Activated CD4-positive, alpha-beta T cell treated with anti-CD3 and anti-CD28 coated beads, Interleukin-2, amount 10 ng/mL, durations not matched to agents 24 days and 14 days (primary cell): ENCODE measurements at places on chromosomes 5 and 9. TPM values are rescaled to one million over a fixed set of nuclear protein-coding genes. Genes with fewer than 3 reads are reported as not detected.
A peak's percentile ranks its signal among the peaks of the same experiment; 100 is the strongest.

Gene ADAM19
- total RNA-seq = 232 TPM in 2 replicates

Gene KLF4
- total RNA-seq = 1.0 and 1.2 TPM in 2 replicates

Gene GRM6
- not detected in 2 replicates for total RNA-seq

Gene CBY3
- 0.45 and 0.63 TPM in 2 replicates for total RNA-seq

GRCh38 chr5:60401526-60401925 lies 298.4 kb downstream of the DEPDC1B start:
- no peaks in the 10 kb centered on the region for H3K36me3 ChIP-seq
- H3K4me1 ChIP-seq = no peaks in the 10 kb centered on the region
- H3K4me3 ChIP-seq = no peak overlapping the region

DNA sequence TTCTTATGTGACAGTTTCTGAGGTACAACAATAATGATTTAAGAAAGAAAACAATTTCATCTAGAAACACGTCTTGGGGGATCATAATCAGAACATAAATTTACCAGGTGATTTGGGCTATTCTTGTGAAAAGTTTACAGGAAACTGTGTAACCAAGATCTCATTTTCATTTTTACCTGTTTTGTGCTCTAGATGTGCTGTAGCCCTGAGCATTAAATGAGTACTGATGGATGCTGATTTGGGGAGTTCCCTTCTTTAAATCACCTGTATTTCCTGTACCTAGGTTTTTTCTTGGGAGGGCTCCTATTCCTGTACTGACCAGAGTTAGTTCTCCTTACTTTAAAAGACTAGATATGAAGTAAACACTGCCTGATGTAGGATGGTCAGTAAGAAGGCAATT lies 12.7 kb downstream of the MATR3 start:
- no peak for DNase-seq
- peaks cover 24% of the 10 kb centered on the region for H3K36me3 ChIP-seq
- H3K4me1 ChIP-seq = peaks cover 60% of the 10 kb centered on the region
- no peaks in the 10 kb centered on the region for H3K27me3 ChIP-seq
- peak overlapping the region; percentile 68 for H3K27ac ChIP-seq
- peak overlapping the region; percentile 2 for H3K4me3 ChIP-seq

DNA sequence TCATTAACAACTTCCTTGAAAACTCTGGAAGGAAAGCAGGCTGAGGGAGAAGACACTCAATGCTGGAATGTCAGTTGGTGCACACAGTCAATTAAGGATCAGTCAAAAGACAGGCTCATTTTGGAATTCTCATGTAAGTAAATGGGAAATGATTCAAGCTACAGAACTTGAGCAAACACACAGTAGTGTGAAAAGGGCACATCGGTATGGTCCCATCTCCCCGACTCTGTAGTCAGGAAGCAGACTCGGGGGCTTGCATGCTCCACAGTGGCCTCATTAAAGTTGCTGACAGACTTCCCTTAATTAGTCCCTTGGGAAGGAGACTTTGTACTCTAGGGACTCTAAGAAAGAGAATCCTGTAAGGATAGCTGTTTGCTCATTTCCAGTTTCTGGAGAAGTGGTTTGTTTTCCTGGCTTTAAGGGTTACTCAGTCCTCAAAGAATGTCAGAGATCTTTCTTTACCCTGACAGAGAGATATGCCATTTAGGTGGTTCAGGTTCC lies 339.2 kb downstream of the ADAMTS6 start:
- DNase-seq = no peak
- no peak overlapping the region for H3K4me3 ChIP-seq
- H3K27ac ChIP-seq = no peak overlapping the region
- no peaks in the 10 kb centered on the region for H3K4me1 ChIP-seq
- no peaks in the 10 kb centered on the region for H3K36me3 ChIP-seq

DNA sequence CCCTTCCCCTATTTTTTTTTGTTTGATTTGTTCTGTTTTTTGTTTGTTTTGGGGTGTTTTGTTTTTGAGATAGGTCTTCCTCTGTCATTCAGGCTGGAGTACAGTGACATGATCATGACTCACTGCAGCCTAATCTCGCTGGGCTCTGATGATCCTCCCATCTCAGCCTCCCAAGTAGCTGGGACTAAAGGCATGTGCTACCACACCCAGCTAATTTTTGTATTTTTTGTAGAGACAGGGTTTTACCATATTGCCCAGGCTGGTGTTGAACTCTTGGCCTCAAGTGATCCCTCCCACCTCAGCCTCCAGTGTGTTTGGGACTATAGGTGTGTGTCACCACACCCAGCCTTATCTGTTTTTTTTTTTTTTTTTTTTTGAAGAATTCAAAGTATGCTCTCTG lies 605.4 kb downstream of the DNAH5 start:
- DNase-seq = no peak
- no peaks in the 10 kb centered on the region for H3K36me3 ChIP-seq
- H3K27me3 ChIP-seq = no peaks in the 10 kb centered on the region
- no peaks in the 10 kb centered on the region for H3K4me1 ChIP-seq
- no peak overlapping the region for H3K27ac ChIP-seq

GRCh38 chr9:113668061-113668460 lies 204.5 kb downstream of the RGS3 start:
- peaks cover 1% of the 10 kb centered on the region for H3K27me3 ChIP-seq
- no peak overlapping the region for H3K4me3 ChIP-seq
- no peak for DNase-seq

GRCh38 chr5:85278193-85278592 lies 893.5 kb upstream of the EDIL3 start:
- no peak overlapping the region for H3K4me3 ChIP-seq
- H3K27ac ChIP-seq = no peak overlapping the region
- H3K4me1 ChIP-seq = peaks cover 2% of the 10 kb centered on the region
- H3K27me3 ChIP-seq = no peaks in the 10 kb centered on the region

GRCh38 chr5:119420169-119420568 lies 32.1 kb upstream of the HSD17B4 start:
- DNase-seq = no peak
- no peaks in the 10 kb centered on the region for H3K27me3 ChIP-seq
- H3K4me3 ChIP-seq = no peak overlapping the region
- H3K36me3 ChIP-seq = no peaks in the 10 kb centered on the region

- peaks cover 3% of the 10 kb centered on the region for H3K27me3 ChIP-seq
- H3K4me1 ChIP-seq = no peaks in the 10 kb centered on the region
- H3K36me3 ChIP-seq = no peaks in the 10 kb centered on the region
- DNase-seq = no peak
Observed at GRCh38 chr5:34775886-34776285, 63.1 kb upstream of the TTC23L start.

GRCh38 chr9:119333507-119334229 lies 35.6 kb downstream of the BRINP1 start:
- H3K27me3 ChIP-seq = no peaks in the 10 kb centered on the region
- no peaks in the 10 kb centered on the region for H3K36me3 ChIP-seq
- H3K27ac ChIP-seq = no peak overlapping the region
- no peak overlapping the region for H3K4me3 ChIP-seq
- no peaks in the 10 kb centered on the region for H3K4me1 ChIP-seq
- DNase-seq = no peak

- no peak overlapping the region for H3K27ac ChIP-seq
- no peak for DNase-seq
- H3K4me3 ChIP-seq = no peak overlapping the region
- H3K27me3 ChIP-seq = peaks cover 9% of the 10 kb centered on the region
Observed at GRCh38 chr9:101376111-101376848, 8.5 kb downstream of the BAAT start.

DNA sequence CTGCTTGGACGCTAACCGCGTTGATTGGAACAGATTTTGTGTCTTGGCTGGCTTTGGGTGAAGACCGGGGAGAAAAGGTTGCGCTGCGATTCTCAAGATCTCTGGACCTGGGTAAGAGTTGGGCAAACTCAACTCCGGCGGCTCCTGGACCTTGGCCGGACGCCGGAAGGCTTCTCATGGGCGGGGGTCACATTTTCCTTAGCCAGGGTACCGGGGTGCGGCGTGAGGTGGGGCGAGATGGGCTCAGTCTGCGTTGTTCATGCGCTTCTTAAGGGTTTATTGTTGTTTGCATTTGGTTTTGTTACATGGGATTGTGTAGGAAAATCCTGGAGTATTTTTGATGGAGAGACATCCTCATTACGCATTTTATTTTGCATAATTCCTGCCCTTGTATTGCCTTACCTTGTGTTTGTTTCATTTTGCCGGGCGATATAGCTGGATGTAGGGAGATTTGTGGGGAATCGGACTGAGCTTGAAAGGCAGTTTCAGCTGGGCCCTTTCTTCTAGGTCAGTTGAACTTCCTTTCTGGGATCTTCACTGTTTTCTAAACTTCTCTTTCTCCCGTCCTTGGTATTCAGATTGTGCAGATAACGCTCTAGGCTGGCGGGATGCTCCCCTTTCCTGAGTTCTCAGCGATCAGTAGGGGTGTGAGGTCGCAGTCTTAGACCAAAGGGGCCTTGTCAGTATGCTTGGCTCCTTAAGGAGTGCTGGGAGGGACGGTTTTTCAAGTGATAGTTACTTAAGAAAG lies 524 bp downstream of the MEGF10 start:
- DNase-seq = no peak
- no peaks in the 10 kb centered on the region for H3K36me3 ChIP-seq
- no peak overlapping the region for H3K4me3 ChIP-seq
- peaks cover 2% of the 10 kb centered on the region for H3K4me1 ChIP-seq
- H3K27ac ChIP-seq = no peak overlapping the region
- H3K27me3 ChIP-seq = peaks cover 62% of the 10 kb centered on the region

- H3K4me1 ChIP-seq = peaks cover 46% of the 10 kb centered on the region
- peaks cover 17% of the 10 kb centered on the region for H3K36me3 ChIP-seq
Observed at GRCh38 chr9:3526997-3527940, 1.5 kb upstream of the RFX3 start.

GRCh38 chr9:93054758-93055704 lies 3.5 kb upstream of the SUSD3 start:
- H3K36me3 ChIP-seq = no peaks in the 10 kb centered on the region
- no peak overlapping the region for H3K27ac ChIP-seq
- H3K27me3 ChIP-seq = no peaks in the 10 kb centered on the region
- H3K4me1 ChIP-seq = peaks cover 10% of the 10 kb centered on the region
- no peak overlapping the region for H3K4me3 ChIP-seq
- DNase-seq = no peak

GRCh38 chr5:14342306-14342705 lies 199.2 kb downstream of the TRIO start:
- no peak for DNase-seq
- peaks cover 3% of the 10 kb centered on the region for H3K4me1 ChIP-seq
- H3K36me3 ChIP-seq = no peaks in the 10 kb centered on the region
- no peaks in the 10 kb centered on the region for H3K27me3 ChIP-seq

DNA sequence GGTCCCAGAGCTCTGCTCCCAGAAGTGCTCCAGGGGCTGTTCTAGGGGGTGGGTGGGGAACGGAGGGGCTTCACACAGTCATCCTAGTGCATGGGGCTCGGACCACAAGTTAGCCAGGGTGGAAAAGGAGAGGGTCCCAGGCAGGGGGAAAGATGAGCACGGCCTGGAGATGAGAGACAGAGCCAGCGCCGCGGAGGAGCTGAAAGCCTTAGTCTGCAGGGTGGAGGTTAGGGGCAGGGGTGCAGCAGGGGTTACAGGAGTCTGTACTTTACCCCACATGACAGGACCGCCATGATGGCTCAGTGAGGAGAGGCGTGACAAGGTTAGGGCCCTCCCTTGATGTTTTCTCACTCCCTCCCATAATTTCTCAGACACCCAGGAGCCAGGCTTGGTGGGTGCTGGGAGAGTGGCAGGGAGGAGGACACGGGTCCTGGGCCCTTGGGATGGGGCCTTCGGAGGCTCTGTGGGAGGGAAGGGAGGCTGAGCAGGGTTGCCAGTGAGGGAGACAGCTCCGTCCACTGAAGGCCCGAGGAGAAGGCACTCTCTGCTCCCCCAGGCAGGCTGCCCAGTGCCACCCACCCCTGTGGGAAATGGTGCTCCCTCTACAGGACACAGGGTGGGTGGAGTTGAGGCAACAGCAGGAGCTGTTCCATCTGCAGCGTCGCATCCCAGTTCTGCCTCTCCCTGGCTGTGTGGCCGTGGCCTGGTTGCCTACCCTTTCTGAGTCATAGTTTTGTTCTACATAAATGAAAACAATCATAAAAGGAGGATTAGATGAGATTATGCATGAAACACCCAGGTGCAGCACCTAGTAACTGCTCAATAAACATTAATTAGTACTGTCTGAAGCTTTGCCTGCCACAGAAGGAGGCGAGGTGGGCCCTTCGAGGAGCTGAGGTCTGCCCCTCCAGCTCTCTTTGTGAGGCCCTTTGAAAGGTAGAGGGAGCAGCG lies 66.2 kb downstream of the NDST1 start:
- no peak overlapping the region for H3K27ac ChIP-seq
- no peaks in the 10 kb centered on the region for H3K36me3 ChIP-seq
- H3K27me3 ChIP-seq = no peaks in the 10 kb centered on the region
- H3K4me1 ChIP-seq = no peaks in the 10 kb centered on the region

DNA sequence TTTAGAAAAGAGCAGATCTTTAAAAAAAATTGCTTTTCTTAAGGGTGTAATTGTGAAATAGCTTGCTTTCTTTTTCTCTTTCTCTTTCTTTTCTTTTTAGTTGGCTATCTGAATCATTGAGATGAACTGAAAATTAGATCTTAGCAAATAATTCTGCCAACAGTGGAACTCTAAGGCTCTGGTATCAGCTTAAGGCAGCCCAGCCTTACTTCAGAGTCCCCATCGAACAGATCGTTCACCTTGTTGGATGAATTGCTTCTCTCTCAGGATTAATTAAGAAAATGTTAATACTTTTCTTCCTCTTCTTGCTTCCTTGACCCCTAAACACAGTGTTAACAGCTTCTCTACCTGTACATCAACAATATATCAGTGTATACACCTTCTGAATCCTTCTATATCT lies 92.1 kb downstream of the ZCCHC7 start:
- H3K27ac ChIP-seq = no peak overlapping the region
- DNase-seq = no peak
- H3K27me3 ChIP-seq = no peaks in the 10 kb centered on the region
- H3K4me1 ChIP-seq = peaks cover 30% of the 10 kb centered on the region
- no peak overlapping the region for H3K4me3 ChIP-seq
- peaks cover 20% of the 10 kb centered on the region for H3K36me3 ChIP-seq

GRCh38 chr9:70315389-70315788 lies 56.6 kb downstream of the SMC5 start:
- H3K27me3 ChIP-seq = no peaks in the 10 kb centered on the region
- peaks cover 9% of the 10 kb centered on the region for H3K4me1 ChIP-seq
- H3K27ac ChIP-seq = no peak overlapping the region

GRCh38 chr9:23824830-23825591 lies 1.0 kb downstream of the ELAVL2 start:
- peaks cover 14% of the 10 kb centered on the region for H3K27me3 ChIP-seq
- no peak overlapping the region for H3K27ac ChIP-seq
- H3K4me1 ChIP-seq = no peaks in the 10 kb centered on the region
- DNase-seq = no peak
- no peak overlapping the region for H3K4me3 ChIP-seq
- H3K36me3 ChIP-seq = no peaks in the 10 kb centered on the region
